HTR-8/SVneo (cell line): ENCODE measurements at places on chromosomes 4 and X.

DNA sequence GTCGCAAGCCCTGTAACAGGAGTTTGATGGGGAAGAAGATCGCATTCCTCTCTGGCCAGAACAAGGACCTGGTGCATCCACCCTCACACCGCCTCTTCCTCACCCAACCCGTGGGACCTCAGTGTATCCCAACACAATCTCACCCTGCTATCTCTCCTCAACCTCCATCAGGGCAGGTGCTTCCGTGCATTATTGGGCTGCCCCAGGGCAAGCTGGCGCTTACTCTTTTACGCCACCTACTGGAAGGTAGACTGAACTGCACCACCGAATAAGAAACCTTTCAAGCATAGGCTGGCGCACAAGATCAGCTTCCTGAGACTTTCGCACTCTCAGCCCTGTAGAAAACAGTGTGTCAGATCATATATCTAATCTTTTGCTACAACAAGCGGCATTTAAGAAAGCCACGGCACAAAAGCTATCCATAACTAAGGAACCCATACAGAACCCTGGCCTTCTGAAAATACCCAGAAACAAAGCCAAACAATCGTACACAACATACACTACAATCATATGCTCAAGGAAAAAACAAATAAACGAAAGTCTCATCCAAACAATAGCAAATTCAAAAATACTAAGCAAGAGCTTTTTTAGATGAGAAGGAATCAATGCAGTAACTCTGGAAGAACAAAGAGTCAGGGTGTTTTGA is 209.3 kb downstream of the UGT8 start:
- peak; percentile 9 for DNase-seq

- no peak for DNase-seq
These were observed 25.4 kb upstream of the BMPR1B start for GRCh38 chr4:94732358-94732698.

GRCh38 chr4:67130411-67130810 is 414.9 kb downstream of the CENPC start:
- no peak for DNase-seq

DNA sequence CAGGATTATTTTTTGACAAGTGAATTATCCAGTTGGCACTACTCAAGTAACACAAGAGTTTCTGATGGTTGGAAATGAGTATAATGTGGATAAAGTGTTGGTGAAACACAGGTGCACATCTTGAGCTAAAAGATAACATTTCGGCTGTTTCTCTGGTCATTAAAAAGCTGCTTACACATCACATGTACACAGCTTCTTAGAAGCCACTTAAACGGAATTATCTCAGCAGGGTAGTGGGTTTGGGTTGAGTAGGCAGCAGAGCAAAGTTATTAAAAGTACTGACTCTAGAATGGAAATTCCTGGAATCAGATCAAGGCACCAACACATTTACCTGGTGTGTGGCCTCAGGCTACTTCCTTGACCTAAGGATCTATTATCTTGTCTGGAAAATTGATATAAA is 55.4 kb upstream of the RASSF6 start:
- no peak for DNase-seq

DNA sequence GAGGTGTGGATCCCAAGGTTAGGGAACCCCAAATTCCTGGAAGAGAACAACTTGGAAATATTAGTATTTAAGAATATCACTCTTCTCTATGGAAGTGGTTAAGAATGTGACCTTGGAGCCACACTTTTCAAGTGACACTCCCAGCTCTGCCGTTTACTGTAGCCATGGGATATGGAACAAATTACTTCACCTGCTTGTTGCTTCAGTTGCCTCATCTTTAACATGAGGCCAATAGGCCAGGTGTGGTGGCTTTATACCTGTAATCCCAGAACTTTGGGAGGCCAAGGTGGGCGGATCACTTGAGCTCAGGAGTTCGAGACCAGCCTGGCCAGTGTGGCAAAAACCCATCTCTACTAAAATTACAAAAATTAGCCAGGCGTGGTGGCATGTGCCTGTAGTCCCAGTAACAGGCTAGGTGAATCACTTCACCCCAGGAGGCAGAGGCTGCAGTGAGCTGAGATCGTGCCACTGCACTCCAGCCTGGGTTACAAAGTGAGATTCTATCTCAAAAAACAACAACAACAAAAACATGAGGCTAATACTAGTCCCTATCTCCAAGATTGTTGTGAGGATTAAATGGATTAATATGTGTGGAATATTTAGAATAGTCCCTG is 13.0 kb downstream of the IL13RA1 start:
- DNase-seq: no peak

GRCh38 chr4:142095886-142096605 is 459.7 kb downstream of the IL15 start:
- peak; percentile 65 for DNase-seq

DNA sequence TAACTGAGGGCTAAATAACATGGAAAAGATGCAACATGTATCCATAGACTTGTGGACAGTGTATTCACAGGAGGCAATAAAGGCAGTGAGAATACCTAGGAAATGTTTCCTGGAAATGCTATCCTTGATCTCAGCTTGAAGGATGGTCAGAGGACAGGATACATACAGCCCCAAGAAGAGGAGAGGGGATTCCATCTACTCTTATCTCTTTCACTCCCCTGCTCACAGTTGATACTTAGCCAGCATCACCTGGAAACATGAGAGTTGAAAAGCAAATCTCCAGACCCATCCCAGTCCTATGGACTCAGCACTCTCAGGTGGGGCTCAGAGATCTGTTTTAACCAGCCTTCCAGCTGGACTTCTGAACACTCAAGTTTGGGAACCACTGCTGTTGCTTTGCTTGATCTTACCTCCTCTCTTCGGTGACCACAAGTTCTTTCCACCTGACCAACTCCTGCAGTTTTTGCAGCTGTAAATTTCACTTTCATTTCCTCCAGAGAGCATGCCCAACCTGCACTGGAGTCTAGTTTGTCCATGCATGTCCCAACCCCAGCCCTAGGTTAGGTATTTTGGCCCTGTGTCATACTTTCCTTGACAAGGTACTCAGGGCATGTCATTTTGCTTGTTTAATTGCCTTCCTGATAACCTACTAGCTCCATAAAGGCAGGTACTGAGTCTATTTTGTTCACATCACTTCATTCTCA is 10.4 kb downstream of the RELL1 start:
- DNase-seq: no peak

DNA sequence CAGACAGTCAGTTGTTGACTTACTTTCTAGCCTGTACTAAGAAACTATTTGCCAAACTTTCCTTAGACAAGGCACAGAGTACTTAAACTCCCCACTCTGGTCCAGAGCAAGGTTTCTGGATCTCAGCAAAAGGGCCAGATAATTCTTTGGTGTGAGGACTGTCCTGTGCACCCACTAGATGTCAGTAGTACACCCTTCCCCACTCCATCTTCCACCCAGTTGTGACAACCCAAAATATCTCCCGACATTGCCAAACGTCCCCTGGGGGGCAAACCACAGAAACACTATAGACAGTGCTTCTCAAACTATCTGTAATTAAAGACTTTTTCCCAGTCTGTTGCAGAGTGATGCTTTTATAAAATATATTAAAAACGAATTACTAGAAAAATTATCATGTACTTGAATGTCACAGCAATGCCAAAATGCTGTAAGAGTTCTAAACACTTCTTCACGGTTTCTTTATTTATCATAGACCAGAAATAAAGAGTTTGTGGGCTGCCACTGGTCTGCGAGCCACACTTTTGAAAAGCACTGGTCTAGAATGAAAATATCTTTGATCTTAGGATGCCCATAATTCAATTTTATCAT is 203.5 kb downstream of the PRDM5 start:
- DNase-seq: peak; percentile 10

DNA sequence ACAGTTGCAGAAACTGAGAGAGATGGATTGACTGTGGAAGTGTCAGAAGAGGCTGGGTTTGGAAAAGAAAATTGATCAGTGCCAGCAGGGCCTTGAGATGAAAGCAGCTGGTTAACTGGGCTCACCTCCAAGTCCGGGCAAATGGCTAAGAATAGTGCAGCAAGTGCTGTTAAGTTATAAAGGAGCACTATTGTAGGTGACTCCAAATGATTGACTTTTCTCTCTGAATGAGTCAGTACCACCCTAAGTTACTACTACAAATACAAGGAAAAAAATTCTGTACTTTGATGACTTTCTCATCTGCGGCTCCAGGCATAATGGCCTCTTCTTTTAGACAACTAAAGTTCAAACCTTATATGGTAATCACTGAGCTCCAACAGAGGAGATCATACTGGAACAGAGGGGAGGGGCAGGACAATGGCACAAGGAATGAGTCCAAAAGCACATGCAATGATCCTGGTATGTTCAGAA is 733.4 kb upstream of the INTU start:
- no peak for DNase-seq

DNA sequence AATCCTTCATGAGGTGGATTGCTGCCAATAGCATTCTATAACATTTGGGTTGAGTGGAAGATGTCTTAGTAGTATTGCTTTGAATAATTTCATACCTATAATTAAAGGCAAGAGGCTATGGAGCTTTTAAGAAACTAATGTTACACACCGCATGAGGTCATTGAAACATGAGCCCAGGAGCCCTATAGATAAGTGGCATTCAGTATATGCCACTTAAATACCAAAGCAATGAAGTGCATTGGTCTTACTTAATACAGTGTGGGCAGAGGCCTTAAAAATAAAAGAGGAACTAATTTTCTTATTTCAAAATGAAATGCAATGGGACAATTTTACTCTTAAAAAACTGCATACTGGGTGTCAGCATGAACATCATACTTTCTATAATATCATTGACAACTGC is 47.5 kb downstream of the SPATA18 start:
- no peak for DNase-seq

DNA sequence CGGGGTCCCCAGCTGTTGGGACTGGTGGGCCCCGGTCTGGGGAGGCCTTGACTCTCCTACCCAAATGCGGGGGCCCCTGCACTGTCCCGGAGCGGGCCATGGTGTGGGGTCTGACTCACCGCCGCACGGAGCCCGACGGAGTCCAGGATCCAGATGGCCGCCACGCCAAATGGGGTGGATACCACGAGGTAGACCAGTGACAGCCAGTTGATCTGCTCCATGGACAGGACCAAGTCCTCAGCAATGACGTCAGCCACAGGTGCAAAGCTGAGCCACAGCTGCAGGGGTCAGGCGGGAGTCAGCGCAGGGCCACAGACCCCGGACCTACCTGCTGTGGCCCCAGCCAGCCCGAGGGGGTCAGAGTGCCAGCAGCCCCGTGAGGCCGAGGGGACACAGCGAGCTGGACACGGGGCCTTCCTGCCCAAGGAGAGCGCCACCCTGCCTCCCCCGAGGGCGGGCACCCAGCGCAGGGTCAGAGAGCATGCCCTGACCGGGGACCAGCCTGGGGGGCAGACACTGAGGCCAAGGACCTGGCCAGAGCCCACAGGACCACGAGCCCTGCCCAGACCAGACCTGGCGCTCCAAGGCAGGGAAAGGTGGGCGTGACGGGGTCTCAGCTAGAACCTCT is 2.4 kb downstream of the SLC49A3 start:
- no peak for DNase-seq

DNA sequence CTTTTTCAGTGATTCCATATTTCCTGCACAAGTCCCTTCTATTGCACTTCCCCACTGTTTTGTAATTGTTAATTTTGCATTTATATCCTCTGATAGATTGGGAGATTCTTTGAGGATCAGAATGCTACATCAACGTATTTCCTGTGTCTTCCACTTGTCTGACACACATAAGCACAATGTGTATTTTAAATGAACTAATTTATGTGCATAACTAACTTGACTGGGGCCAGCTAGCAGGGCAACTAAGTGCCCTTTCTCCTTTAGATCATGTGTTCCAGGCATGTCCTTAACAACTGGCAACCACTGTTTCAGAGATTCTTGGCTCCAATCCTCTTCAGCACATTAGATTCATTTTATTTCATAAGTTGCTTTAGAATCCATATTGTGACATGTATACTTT is 15.7 kb upstream of the UCP1 start:
- DNase-seq: no peak

GRCh38 chr4:112082954-112083586 is 62.2 kb upstream of the FAM241A start:
- DNase-seq: peak; percentile 70

DNA sequence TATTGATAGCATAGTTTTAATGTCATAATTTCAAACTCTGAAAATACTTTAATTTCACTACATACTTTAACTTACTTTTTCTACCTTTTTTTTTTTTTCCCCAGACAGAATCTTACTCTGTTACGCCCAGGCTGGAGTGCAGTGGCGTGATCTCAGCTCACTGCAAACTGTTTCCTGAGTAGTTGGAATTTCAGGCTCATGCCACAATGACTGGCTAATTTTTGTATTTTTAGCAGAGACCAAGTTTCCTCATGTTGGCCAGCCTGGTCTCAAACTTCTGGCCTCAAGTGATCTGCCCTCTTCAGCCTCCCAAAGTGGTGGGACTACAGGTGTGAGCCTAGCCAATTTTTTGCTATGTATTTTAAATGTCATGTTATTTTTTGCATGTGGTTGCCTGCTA is 741.6 kb downstream of the TRAM1L1 start:
- DNase-seq: no peak

GRCh38 chr4:55002431-55002830 is 123.0 kb downstream of the KDR start:
- DNase-seq: no peak

GRCh38 chrX:4881277-4881676 is 1167.8 kb upstream of the PRKX start:
- DNase-seq: no peak

DNA sequence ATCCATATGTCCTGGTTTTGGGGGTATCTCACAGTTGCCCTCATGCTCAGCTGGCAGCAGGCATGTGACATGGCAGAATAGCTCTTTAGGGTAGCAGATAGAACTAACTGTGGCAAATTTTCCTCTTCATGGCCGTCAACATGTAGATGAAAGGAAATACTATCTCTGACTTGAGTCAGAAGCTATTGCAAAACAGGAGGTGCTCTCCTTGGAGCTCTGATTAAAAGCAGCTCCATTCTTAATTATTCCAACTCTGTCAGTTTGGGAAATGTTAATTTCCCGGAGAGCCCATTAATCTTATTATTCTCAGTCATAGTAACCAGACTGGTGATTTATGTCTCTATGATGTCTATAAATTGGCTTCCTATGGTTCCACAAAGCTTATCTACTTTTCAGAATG is 18.2 kb downstream of the IL13RA1 start:
- no peak for DNase-seq

DNA sequence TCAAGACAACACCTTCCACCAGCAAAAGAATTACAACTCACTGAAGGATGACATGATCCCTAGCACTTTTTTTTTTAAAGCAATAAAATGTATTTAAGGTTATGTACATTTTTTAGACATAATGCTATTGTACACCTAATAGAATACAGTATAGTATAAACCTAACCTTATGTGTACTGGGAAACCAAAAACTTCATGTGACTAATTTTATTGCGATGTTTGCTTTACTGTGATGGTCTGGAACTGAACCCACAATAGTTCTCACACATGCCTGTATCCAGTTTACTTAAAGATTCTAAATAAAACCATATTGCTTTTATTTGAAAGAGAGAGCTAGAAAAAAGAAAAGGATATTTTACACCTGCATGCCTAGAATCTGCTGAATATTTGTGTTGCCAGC is 4.4 kb upstream of the STS start:
- DNase-seq: no peak
